ENCODE measurements at places on chromosomes 1 and 21. TPM values are rescaled to one million over a fixed set of nuclear protein-coding genes. Genes with fewer than 3 reads are reported as not detected.

The TAS1R1 gene
- not detected for total RNA-seq

DNA sequence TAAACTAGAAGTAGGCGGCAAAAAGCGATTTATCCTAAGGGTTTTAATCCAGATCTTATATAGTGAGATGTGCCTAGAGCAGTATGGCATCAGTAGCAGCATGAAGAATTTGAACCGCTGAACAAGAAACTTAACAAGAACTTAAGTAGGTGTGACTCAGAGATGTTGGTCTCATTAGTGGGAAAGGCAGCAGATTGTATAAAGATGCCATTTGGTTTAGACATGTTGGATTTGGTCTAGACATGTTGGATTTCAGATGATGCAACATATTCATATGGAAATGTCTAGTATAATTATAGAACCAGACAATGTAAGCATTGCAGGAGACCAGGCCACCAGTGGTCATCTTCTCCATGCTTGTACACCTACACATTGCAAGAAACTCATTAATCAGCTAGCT, 42.1 kb upstream of the ZP4 start:
- H3K4me3 ChIP-seq: no peak overlapping the region
- no peaks in the 10 kb centered on the region for H3K27me3 ChIP-seq
- no peak for DNase-seq
- no peaks in the 10 kb centered on the region for H3K36me3 ChIP-seq
- H3K4me1 ChIP-seq: no peaks in the 10 kb centered on the region

DNA sequence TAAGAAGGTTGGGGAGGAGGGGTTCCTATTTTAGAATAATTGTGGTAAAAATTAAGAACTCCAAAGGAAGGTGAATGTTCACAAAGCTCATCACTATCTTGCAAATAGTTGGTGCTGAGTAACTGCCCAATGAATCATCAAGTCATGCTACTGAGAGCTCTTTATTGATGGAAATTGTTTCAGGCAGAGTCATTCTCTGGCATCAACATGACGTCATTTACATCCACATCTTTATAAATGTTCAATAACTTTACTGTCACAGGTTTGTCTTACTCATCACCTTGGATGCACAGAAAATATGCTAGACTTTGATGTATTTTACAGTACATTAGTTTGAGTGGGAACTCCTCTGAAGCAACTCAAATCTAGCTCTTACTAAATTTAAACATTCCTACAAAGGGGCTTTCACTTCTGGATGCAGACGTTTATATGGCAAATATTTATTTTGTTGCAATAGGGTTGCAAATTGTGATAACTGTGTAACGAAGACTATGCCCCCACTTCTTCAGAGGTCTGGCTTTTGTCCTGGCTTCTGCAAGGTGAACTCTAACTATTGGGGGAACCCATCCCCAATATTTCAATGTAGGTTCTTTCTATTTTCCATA, 273.7 kb upstream of the AJAP1 start:
- no peaks in the 10 kb centered on the region for H3K27me3 ChIP-seq
- no peaks in the 10 kb centered on the region for H3K36me3 ChIP-seq
- no peak for DNase-seq

- H3K4me1 ChIP-seq: no peaks in the 10 kb centered on the region
- no peak overlapping the region for H3K4me3 ChIP-seq
- DNase-seq: no peak
- no peaks in the 10 kb centered on the region for H3K36me3 ChIP-seq
- no peak overlapping the region for H3K27ac ChIP-seq
- no peaks in the 10 kb centered on the region for H3K27me3 ChIP-seq
Measured at GRCh38 chr1:70387507-70387906, 23.6 kb upstream of the CTH start.

The SEC16B gene
- total RNA-seq: 10.6 TPM

All from stomach (tissue), 19 donors.